ENCODE measurements at places on chromosomes 1 and 21. TPM values are rescaled to one million over a fixed set of nuclear protein-coding genes. Genes with fewer than 3 reads are reported as not detected.

Gene NFIA
- 40.5 TPM for total RNA-seq

Gene SPRR4
- total RNA-seq = not detected

Gene LAPTM5
- 46.6 TPM for total RNA-seq

Gene IGSF3
- 0.76 TPM for total RNA-seq

Gene BARHL2
- not detected for total RNA-seq

Gene GJC2
- 3.3 TPM for total RNA-seq
